ENCODE measurements at places on chromosomes 1 and 21. TPM values are rescaled to one million over a fixed set of nuclear protein-coding genes. Genes with fewer than 3 reads are reported as not detected.

Gene VHLL
- total RNA-seq = not detected

Gene LDLRAD1
- total RNA-seq = not detected

Gene NBPF4
- total RNA-seq = 0.23 TPM

Gene RORC
- total RNA-seq = not detected

Gene LAMTOR5
- 189 TPM for total RNA-seq

Gene MCOLN2
- 1.9 TPM for total RNA-seq

Gene C1orf185
- total RNA-seq = not detected

Gene PPP2R5A
- total RNA-seq = 25.6 TPM

Gene MROH9
- not detected for total RNA-seq

Gene PTGFR
- total RNA-seq = not detected

Gene ANGPTL7
- not detected for total RNA-seq

Gene GBP1
- 0.09 TPM for total RNA-seq

Gene BCL2L15
- total RNA-seq = 0.94 TPM

Gene S100B
- total RNA-seq = not detected

Data from A549 treated with RU486 at 1 μM for 4 hours (cell line).